Coronary artery (tissue), 2 donors: ENCODE measurements at places on chromosomes 12 and 14.

DNA sequence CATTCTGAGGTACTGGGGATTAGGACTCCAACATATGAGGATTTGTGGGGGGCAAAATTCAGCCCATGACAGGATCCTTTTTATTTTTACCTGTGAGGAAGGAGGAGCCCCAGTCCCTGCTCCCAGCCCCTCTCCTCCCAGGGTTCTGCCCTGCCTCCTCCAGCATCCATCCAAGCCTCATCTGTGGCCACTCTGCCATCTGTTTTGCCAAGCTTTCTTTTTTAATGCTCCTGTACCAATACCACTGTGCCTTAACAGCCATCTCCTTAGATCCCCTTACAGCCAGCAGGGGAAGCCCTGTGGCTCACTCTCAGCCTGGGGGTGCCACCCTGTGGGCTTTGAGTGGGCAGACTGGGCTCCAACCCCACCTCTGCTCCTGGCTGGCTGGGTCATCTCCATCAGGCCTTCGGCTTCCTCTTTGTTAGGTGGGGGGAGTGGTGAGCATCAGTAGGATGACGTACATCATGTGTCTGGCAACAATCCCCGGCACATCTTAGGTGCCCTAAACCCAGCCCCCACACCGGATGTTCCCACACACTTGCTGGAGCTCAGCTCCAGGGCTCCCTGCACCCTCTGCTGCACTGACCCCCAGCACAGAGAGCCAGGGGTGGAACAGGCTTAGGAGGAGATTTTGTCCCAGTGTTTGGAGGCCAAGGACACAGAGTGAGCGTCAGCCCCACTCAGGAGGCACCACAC, 40.2 kb downstream of the CYP46A1 start:
- DNase-seq, result peak; percentile 49

DNA sequence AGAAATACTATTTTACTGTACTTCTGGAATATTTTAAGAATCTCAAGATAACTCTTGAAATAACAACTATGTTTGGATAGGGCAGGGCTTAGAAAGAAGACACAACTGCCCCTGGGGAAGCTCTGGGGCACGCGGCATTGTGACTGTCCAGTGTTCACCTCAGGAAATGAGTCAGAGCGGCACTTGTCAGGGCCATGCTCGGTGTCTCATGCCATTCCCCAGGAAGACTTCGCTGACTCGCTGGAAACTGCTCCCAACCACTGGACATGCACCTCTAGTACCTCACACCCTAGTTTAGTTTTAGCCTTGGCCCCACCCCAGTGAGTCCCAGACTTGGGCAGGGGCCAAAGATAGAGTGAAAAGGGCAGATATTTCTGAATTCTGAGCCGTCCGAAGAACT, 192.0 kb downstream of the TTC7B start:
- DNase-seq, result no peak

DNA sequence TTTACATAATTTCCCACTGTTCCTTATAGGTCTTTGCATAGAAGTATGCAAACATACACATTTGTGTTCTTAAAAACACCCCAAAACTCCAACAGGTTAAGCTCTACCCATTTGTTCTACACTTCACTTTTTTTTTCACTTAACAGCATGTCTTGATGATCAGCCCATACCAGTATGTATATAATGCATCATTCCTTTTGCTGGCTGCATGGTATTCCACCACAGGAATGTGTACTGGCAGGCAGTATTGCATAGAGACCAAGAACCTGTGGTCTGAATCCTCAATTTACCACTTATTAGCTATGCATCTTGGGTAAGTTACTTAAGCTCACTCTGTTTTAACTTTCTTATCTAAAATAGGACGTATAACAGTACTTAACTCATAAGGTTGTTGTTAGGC, 65.5 kb downstream of the SAMD4A start:
- DNase-seq, result no peak

GRCh38 chr12:124391340-124392261, 96.7 kb downstream of the RFLNA start:
- no peak for DNase-seq

- no peak for DNase-seq
Observed at GRCh38 chr12:54060174-54060974, 6.7 kb downstream of the HOXC4 start.

GRCh38 chr12:51622564-51622963, 31.5 kb downstream of the SCN8A start:
- DNase-seq, result no peak

DNA sequence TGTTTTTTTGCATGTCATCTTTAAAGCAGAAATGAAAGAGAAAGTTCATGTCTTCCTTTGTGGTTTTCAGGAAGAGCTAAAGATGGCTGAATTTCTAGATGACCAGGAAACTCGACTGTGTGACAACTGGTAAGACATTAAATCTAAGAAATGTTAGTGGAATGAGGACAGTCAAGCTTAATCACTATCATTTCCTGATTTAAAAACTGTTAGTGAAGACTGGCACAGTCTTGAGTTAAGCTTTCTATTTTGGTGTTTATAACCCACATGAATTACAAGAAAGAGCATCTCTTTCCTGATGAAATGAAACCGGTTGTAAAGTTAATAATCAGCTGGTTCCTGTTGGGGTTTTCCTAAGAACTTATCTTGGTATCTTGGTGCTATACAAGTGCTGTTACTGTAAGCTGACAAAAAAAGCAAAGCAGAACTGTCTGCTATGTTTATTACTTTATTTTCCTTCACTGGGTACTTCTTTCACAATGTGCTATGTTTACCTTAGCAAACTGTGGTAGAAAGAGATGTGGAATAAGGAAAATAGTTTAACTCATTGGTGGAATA, 5.2 kb downstream of the TRAFD1 start:
- no peak for DNase-seq

DNA sequence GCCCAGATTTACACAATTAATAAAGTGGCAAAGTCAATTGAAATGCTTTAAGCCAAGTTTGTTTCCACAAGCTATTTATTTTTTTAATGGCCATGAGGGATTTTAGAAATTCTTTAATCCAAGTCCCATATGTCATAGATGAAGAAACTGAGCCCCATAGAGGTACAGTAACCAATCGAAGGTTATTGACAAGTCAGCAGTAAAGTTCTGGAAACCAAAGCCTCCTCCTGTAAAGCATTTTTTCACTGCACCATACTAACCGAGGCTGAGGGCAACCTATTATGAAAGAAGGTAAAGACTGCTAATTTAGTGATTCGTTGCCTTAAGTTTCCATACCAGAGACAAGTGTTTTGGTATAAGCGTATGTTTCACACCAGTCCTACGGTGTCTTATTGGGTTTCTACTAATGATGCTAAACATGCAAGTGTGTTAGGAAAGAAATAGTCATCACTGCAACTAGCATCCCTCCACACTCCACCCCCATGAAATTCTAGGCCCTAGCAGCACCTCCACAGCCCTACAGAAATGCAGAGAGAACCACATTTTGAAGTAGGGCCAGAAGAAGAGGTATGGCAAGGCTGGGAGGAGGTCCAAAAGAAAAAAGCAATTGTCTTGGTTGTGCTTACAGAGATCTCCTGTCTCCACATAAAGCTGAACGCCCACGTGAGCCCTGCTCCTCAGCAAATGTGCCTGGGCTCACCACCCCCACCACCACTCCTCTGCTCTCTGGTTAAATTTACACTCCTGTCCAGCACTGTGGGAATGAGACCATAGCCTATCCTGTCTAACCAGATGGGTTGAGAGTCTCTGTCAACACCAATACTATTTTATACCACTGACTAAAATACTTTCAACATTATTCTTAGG, 271.1 kb upstream of the G2E3 start:
- DNase-seq, result no peak
